ENCODE measurements at places on chromosomes 4 and X.

DNA sequence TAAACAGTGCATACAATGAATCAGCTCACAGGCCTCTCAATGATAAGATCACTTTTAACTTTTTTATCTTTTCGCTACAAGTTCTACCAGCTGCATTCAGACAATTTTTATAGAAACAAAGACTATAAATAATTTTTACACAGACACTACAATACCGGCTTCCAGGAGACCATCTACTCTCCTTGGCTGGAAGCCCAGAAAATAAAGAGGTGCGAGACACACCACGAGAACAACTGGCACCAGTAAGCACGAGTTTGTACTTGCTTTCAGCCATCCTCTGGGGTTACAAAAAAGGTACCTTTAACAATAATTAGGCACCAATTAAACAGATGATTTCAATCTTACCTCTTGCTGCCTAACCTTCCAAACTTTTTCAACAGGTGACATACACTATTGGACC is 11.2 kb upstream of the PRDX4 start:
- no peak for DNase-seq

DNA sequence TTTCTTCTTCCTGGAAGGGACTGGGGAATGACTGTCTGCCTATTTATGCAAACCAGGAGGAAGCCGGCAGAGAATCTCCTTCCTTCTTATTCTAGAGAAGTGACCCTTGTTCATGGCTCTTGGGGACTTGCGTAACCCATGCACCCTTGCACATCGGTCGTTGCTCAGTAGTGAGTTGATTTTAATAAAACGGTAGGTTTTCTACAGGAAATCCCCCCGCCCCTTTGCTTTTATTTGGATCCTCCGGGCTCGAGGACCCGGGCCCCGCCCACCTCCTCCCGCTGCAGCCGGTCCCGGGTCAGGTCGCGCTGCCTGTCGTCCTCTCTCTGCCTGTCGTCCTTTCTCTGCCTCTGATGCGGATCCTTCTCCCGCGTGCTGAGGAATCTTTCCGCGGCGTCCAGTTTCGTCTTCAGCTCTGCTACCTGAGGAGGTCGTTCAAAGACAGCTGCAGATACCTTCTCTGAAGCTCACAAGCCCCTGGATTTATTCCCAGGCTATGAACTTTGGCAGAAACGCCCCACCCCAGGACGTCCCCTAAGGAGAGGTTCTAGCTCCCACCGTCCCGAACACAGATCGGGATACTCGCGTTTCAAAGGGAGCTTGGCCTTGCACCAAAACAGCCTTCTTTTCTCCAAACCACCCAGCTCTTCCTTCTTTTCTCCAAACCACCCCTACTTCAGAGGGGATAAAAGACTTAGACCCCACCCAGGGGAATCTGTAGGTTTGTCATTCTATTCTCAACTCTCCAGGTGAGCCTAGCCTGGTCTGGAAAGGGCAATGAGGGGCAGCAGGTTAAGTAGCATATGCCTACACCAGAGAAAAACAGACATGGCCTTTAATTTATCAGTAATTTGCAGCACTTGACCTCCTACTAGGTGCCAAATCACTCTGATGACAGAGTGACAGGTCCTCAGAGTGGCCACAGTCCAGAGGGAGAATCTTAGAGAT is 7.0 kb downstream of the TNIP3 start:
- DNase-seq: no peak

- DNase-seq: no peak
Observed at GRCh38 chr4:61374447-61374891, 174.3 kb downstream of the ADGRL3 start.

GRCh38 chr4:122203407-122203806 is 51.3 kb downstream of the BLTP1 start:
- no peak for DNase-seq

- DNase-seq: no peak
Observed at GRCh38 chr4:125529071-125529470, 214.3 kb downstream of the FAT4 start.

- no peak for DNase-seq
Observed at GRCh38 chr4:176031922-176032321, 33.7 kb upstream of the WDR17 start.

DNA sequence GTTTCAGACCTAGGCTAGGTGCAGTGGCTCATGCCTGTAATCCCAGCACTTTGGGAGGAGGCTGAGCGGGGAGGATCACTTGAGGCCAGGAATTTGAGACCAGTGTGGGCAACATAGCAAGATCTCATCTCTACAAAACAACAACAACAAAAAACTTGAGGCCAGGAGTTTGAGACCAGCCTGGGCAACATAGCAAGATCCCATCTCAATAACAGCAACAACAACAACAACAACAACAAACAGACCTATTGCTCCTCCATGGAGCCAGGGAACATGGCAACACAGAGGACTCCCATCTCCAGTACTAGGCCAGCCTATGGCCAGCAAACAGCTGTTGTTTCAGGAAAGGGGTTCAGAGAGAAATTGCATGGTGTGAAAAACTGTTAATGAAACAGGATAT is 43.4 kb downstream of the SLC16A2 start:
- no peak for DNase-seq

GRCh38 chr4:69092190-69092589 is 4.1 kb upstream of the UGT2B7 start:
- DNase-seq: no peak

DNA sequence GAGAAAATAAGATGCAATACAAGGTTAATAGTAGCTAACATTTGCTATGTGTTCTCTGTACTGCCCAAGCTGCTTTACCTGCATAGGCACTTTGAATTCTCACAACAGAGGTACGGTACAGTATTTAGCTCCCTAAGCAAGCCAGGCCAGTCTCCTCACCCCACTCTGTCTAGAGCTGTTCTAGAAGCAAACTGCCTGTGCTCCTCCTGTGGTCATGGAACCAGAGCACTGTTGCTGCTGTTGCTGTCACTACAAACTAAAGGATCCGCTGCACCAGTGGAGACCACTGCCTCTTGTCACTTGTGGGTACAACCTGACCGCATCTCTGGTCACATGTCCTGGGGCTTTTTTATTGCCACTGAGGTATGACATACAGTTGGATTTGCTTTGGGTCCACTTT is 19.6 kb downstream of the ZNF330 start:
- no peak for DNase-seq

DNA sequence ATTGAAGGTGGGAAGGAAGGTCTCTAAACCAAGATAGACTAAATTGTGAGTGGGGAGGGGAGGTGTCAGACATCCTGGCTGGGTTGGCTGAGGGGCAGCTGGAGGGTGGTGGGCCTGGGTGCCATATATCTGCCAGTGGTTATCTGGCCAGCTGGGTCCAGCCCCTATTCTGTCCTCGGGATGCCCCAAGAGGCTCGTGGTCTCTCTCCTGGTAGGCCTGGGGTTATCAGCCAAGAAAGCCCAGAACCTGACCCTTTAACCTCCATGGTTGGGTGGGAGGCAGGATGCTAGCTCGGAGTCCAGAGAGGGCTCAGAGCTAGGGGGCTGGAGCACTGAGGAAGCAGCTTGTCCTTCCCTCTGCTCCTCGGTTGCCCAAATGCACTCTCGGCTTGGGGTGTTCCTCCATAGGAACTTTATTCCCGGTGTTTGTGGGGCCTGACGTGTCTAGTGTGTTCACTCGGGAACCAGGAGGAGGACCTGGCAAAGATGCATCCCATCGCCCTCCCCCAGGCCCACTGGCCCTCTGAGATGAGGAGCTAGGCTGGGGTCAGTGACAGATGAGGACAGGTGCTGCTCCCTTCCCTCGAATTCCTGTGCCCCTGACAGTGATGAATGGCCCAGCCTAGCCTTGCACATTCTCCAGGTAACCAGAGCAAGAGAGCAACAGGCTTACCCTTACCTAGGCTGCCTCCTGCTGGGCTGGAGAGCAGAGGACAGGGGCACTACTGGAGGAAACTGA is 5.2 kb upstream of the EFNB1 start:
- no peak for DNase-seq

DNA sequence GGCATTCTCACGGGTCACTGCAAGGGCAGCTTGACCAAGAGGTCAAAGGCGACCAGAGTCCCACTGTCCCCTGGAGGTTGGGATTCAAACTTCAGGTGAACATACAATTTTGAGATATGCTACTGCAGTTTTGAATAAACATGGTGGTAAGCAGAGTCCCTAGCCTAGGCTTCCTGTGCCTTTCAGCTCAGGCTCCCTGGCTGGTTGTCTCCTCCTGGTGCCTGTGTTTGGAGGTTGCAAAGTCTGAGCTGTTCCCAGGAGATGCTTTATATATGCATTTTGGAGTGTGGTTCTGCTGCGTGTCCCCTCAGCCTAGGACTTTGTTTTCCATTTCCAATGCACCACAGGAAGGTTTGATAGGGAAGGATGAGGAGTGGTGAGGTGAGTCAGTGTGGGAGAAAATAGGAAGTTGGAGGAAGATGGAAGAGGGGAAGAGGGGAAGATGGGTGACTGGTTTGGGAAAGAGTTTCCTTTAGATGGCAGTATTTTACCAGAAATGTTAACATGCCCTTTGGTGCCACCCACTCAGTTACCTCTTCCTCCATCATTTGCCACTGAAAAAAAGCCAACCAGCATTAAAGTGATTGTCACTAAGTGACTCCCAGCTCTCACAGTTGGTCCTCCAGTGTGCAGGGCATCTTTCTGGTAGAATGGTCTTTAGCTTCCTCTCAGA is 211.7 kb upstream of the AGTR2 start:
- no peak for DNase-seq

- DNase-seq: no peak
Observed at GRCh38 chr4:185938654-185939053, 126.7 kb upstream of the SORBS2 start.

- no peak for DNase-seq
Observed at GRCh38 chr4:73869130-73870055, at the start of gene CXCL1. Gene CXCL1, plus strand, starts transcription at chr4:73869393. Its CDS starts 78 bp downstream, at chr4:73869471.

DNA sequence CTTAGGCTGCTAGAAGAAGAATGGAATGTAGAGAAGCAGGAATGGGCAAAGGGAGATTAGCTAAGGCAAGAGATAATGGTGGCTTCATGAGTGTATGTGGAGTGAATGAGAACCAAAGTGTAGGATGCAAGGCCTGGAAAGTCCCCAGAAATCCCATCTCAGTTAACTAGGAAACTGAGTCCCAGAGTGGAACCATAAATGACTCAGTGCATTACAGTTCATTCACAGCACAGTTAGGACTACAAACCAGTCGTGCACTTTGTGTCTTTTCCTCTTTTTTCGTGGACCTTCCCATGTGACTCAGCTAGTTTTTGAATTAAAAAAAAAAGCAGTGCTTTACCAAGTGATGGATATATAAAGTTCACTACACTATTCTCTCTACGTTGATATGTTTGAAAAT is 27.7 kb upstream of the REST start:
- DNase-seq: no peak

GRCh38 chr4:134422776-134423175 is 221.2 kb upstream of the PABPC4L start:
- no peak for DNase-seq

- DNase-seq: no peak
Observed at GRCh38 chr4:168618577-168619265, 121.9 kb downstream of the PALLD start.

DNA sequence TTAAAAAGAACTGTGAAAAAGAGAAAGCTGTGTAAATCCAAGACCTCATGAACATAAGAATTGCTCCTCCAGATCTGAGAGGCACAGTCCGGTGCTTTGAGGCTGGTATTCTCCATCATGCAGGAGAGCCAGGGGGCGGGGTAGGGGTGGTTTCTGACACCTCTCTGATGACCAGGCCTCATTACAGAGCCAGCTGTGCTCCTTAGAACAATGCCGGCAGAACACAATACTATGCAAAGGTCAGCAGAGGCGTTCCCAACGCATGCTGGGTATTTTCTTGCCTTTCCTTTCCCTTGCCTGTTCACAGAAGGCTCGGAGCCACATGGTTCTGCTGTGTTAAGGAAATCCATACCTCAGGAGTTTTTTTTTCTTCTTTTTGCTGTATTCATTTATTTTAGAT is 91.2 kb upstream of the SOD3 start:
- DNase-seq: no peak
